ENCODE measurements at places on chromosomes 5 and 9.

DNA sequence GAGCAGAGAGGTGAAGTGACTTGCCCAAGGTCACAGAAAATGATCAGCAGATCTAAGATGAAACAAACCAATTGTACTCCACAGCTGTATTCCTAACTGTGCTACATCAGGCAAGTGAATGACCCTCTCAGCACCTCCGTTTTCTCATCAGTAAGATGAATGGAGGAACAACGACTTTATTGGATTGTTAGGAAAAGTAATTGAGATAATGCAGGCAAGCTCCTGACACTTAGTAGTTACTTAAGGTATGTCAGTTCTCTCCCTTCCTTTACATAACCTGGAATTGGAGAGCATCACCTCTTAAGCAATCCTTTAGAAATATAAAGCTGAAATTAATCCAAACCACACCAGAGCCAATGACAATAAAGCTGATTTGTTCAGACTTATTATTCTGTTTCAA, 451.2 kb upstream of the CD180 start:
- no peak for DNase-seq

DNA sequence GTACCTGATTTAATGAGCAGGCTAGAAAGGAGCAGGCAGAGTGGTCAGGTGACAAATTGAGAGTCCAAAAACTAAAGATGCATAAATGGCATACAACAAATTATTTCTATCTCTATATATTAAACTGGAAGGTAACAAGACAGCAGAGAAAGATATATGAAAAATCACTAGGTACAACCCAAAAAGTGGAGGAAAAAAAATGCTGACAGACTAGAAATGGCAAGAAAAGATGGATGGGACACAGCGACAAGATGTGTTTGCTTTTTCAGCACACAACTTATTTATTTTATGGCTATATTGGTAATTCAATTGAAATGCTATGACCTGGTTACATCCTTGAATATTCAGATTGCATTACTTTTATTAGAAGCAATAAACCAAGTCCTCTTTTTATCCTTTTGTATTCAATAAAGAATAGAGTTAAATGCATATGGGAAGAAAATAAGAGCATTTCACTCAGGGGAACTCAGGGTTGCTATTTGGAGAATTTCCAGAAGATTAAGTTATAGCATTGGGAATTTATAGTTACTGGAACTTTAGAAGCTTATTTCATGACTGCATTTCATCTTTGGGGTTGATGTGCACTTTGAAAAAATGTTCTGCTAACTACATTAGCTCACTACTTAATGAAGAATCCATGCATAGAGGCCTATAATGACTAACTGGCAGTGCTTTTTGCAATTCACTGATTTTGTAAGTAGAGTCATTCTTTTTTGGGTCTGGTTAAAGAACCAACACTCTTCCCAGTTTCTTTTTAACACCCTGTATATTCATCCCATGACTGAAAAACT, 566.6 kb upstream of the TUSC1 start:
- DNase-seq = no peak

DNA sequence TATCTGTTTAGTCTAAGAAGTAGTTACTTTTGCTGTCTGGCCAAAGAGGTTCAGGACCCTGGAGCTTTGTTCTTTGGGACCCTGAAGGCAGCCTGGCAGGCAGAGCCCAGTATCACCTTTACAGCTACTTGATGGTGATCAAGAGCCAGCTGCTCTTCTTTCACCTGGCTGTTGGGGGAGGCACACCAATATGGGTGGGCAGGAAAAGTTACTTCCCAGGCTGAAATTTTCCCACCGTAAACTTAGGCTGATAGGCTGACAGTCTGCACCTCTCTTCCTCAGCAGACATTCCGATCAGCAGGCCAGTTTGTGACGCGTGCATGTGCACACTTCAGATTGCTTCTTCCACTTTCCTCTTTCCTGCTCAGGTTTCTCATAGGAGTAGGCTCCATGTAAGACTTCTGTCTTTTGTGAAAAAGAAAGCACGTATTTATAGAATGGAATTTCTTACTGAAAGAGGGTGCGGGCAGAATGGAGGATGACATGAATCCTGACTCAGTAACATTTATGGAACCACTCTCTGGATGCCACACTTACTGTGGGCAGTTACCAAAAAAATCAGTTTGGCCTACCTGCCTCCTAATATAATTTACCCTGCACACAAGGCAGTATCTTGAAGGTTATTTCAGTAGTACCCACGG, 223.9 kb upstream of the DMRT1 start:
- DNase-seq = no peak

DNA sequence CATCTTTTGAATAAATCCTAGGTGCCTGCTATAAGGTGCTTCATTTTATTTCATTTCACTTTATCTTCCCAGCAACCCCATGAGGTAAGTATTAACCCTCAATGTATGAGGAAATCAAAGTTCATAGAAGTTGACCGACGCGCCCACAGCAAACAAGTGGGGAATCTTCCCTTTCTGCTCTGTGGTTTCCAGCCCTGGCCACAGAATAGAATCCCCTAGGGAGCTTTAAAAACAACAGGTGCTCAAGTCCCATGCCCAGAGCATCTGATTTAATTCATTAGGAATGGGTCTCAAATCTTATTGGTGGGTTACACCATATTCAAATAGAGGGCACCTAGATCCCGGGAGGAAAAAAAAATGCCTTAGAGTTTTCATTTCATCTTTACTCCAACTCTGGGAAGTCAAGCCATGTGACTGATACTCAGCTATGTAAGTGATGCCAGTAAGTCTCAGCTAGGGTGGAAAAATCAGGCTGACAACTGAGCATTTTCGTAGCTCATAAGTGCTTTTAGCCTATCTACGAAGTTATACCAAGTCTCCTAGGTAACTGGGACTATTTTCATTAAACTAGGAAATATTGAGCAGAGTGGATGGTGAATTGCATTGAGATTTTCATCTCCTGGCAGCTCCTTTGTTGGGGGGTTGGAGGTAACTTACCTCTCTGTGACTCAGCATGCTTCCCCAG, 353.4 kb upstream of the SLC30A5 start:
- no peak for DNase-seq

DNA sequence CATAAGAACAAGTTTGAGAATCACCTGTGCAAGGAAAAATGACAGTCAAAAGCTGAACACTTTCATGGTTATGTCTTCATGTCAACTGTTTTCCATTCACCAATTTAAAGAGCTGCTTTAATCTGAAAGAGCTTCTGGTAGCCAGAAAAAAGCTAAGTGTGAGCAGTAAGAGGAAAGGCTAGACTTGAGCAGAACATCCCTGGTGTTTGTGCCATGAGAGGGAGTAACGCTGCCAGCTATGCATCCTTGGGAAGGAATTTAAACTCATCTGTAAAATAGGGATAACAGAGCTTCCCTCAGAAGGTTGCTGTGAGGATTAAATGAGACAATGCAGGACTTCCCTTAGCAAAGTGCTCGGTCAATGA, 193.7 kb downstream of the MAPKAP1 start:
- DNase-seq = no peak

DNA sequence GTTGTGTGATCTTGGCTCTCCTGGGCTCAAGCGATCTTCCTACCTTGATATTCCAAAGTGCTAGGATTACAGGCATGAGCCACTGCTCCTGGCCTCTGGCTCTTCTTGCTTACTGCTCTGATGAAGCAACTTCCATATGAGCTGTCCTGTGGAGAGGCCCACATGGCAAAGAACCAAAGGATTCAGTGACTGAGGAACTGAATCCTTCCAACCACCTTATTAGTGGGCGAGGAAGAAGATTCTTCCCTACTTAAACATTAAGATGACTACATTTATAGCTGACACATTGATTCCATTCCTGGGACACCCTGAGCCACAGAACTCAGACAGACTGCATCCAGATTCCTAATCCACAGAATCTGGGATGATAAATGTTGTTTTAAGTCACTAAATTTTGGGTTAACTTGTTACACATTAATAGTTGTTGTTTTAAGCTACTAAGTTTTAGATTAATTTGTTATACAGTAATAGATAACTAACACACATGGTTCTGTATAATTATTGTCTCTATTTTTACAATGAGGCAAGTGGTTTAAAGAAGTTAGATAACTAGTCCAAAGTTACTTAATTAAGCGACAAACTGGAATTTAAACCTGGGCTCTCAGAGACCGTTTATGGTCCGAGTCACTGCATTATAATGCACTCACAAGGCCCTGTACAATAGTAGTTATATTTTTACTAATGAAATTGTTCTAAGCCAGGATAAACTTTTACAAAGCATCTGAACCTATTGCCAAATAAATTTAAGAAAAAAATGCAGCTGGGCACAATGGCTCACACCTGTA, 16.7 kb upstream of the SLCO4C1 start:
- no peak for DNase-seq

- DNase-seq = no peak
These were observed 170.3 kb downstream of the ENTREP1 start for GRCh38 chr9:69495296-69495695.

GRCh38 chr5:44332285-44332971, 56.8 kb downstream of the FGF10 start:
- DNase-seq = peak; percentile 47

- DNase-seq = no peak
These were observed 25.2 kb upstream of the OLFM1 start for GRCh38 chr9:135062254-135062653.

DNA sequence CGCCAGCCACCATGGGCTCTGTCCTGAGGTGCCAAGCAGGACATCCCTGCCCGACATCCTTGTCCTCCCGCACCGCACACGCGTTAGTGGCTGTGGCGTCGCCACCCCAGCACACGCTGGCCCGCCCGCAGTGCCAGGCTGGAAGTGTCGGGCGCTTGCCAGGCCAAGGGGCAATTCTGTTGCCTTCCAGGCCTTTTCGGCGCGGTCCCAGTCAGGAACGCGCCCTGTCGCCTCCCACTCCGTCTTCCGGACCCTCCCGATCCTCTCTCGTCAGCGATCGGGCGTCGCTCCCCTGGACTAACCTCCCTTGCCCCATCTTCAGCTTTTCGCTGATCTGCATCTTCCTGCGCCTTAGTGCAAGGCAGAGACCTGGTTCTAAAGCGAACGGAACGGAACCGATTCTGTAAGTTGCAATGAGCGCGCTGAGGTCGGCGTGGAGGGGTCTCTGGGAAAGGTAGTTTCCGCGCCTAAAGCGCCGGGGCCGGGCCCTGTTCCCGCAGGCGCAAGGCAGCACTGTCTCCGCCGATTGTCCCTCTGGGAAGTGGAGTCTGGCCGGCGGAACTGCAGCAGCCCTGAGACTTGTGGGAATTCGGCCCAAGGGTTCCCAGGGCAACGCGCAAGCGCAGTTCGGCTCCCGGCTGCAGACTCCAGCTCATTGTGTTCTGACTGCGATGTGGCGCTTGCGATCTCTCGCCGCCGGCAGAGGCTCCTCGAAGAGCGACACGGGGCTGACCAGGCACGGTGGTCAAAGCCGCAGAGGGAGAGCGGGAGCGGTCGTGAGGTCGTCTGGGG, at the start of gene ZNF454:
ZNF454 (plus strand) TSS at position 630 of the 792 bp plus-strand sequence. CDS start 1,594 bp downstream, outside the sequence.
- DNase-seq = no peak

GRCh38 chr9:126081746-126082145, 244.9 kb upstream of the MVB12B start:
- DNase-seq = no peak

GRCh38 chr9:136648751-136649150, 14.0 kb upstream of the EGFL7 start:
- DNase-seq = no peak

GRCh38 chr5:137182576-137182975, 316.6 kb downstream of the SPOCK1 start:
- DNase-seq = no peak

GRCh38 chr9:68847765-68848164, 142.7 kb downstream of the PIP5K1B start:
- DNase-seq = no peak

GRCh38 chr9:118222375-118222774, 518.2 kb downstream of the TLR4 start:
- DNase-seq = no peak

DNA sequence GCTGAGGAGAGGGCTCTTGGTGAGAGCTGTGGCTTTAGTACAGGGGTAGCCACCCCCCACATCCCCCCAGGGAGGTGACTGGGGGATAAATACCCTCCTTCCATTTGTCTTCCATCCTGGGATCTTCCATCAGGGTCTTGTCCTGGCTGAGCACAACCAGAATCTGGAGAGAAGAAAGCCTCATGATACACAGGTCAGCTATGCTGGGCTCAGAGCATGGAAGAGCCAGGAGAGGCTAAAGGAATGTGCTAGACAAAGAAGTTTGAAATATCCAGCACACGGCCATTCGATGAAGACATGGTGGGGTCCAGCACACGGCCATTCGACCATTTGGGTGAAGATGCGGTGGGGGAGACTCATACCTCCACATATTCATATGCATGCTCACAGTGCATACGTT, 30.0 kb downstream of the ROPN1L start:
- no peak for DNase-seq

DNA sequence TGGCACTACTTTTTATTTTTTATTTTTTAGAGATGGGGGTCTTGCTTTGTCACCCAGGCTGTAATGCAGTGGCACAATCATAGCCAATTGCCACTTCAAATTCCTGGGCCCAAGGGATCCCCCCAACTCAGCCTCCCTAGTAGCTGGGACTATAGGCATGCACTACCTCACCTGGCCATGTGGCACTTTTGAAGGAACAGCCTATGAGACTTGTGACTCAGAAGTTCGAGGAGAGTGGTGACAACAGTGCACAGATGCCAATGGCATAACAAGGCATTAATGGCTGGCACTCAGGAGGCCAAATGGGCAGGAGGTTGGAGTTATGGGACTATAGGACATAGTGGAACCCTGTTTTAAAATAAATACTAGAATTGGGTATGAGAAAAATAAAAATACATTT, 33.7 kb downstream of the ANKRD31 start:
- no peak for DNase-seq

DNA sequence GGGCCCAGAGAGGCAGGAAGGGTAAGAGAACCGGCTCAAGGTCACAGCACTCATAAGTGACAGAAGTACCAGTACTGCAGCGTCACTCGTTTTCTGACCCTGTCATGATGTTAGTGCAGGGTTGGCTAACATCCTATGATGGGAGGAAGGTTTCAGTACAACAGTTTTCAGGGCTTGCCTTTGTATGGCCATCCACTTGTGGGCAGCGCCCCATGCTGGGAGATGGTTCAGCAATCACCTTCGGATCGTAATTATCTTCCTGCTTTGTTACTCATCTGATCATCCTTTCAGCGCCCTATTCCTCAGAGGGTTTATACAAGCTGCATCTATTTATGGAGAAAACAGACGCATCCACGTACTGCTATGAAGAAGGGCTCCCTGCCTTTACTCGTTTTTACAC, 2.4 kb downstream of the MAP1B start:
- peak; percentile 75 for DNase-seq

DNA sequence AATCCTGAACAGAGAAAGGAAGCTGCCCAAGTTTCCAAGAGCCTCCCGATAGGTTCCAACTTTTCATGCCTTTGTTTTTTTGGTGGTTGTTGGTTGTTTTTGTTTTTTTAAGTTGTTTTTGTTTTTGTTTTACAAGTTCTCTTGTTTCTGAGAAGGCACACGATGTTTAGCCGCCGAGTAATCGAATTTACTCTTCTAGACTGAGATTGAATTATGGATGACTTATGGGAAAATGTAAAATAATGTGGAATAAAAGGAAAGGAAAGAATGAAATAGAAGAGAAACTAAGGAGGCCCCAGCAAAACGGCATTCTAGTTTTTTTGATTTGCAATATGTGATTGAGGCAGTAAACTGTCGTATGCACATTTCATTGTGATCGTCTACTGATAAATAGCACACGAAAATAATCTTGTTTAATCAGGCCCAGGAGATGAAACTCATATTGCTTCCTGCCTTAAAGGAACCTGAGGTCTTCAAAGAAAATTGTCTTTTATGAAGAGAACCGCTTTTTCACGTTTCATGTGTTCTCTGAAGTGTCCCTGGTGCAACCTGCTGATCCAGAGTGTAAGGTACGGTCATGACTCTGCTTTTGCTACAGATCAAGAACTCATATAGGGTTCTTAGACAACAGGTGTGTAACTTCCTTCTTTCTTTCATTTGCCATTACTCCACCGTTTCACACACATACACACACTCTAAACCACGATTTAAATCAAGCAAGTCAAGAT, 1.3 kb upstream of the GNAQ start:
- DNase-seq = no peak
